OCI-M1 (cell line): ENCODE measurements at places on chromosomes 3 and 15.

- DNase-seq = peak; percentile 20
Observed at GRCh38 chr3:81744366-81744765, 17.1 kb downstream of the GBE1 start.

DNA sequence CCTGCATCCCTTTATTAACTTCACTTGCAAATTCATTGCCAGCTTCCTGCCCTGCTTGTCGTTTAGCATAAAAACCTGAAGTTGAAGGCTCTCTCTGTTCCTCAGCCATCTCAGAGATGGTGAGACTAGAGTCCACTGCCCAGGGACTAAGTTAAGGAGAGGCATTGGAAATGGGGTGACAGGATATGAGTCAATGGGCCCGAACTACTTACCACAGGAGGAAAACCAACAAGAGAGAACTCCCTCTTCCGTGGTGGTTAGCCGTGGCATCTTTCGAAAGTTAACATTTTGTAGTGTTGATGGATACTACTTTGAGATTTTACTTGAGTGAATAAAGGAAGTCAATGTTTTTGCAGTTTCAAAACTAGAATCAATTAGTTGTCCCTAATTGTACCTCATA lies 65.3 kb downstream of the LRTM1 start:
- no peak for DNase-seq

DNA sequence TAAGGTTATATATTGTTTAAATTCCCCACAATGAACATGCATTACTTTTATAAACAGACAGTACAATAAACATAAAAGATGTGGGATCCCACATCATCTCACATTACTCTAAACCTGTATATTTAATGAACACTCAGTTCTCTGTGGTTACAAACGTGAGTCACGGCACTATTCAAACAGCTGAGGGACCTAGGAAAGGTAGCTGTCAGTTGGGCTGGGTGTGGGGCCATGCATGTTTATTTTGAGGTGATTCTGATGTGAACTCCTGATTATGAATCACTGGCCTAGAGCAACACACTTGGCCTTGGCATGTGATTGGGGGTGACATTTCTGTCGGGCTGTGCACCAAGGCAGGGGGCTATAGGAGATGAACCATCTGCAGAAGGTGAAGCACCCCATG lies 147.6 kb upstream of the HACD2 start:
- no peak for DNase-seq

DNA sequence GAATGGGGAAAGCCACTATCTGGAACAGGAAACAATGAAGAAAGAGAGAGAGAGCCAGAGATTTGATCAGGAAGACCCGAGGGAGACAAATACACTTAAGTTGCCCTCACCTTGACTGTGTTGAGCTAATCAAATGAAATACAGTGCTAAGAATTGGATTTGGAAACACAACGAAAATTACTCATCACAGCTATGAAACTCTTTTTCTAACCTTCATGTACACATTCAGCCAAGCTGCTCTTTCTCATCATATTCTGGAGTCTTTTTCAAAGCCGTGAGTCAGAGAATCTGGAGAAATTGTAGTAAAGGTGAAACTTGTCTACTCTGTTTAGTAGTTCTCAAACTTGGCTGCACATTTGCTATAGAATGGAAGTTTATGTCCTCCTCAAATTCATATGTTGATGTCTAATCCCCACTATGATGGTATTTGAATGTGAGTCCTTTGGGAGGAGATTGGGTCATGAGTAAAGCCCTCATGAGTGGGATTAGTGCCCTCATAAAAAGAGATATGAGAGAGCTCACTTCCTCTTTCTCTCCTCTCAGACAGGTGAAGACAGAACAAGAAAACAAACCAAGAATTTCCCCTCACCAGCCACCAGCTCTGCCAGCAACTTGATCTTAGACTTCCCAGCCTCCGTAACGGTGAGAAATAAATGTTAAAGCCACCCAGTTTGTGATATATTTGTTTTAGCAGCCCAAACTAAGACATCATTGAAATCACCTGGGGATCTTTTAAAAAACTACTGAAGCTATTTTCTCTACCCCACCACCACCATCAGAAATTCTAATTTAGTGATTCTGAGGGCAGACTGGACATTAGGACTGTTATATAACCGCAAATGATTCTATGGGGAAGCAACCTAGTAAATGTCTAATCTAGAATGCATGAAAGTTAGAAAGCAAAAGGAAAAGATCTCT lies 143.6 kb upstream of the GRM7 start:
- DNase-seq = peak; percentile 43

- DNase-seq = no peak
Observed at GRCh38 chr3:171801738-171802589, 8.3 kb downstream of the PLD1 start.

- no peak for DNase-seq
Observed at GRCh38 chr15:72037321-72037720, 80.6 kb downstream of the MYO9A start.

GRCh38 chr3:189792046-189792929 lies 161.1 kb downstream of the TP63 start:
- DNase-seq = no peak

DNA sequence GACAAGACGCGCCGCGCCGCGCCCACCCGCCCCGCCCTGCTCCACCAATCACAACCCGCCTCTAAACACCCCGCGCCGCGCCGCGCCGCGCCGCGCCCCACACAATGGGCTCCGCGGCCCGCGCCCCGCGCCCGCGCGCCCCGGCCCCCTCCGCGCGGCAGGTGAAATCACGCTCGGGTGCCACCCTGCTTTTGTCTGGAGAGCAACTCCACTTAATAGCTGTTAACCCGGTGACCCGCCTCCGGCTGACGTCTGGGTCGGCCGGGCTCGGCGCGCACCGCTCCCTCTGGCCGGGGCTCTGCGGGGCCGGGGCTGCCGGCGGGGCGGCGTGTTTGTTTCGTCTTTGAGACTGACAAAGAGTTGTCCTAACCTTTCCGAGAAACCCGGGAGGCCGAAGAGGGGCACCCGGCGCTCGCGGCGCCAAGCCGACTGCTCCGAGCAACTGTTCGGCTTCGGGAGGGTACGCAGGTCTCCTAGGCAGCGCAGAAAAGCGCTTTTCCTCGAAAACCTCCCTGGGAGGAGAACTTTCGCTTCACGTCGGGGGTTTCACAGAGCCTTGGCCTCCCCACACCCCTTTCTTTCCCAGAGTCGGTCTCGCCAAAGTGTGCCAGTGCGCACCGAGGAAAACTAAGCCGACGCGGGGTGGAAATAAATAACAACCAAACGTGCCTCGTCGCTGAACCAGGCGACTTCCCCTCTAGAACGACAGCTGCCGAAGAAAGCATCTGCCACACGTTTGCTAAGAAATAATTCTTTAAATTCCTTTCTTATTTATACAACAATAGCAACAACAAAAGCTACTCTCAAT lies 518.4 kb downstream of the FOXP1 start:
- DNase-seq = peak; percentile 60

DNA sequence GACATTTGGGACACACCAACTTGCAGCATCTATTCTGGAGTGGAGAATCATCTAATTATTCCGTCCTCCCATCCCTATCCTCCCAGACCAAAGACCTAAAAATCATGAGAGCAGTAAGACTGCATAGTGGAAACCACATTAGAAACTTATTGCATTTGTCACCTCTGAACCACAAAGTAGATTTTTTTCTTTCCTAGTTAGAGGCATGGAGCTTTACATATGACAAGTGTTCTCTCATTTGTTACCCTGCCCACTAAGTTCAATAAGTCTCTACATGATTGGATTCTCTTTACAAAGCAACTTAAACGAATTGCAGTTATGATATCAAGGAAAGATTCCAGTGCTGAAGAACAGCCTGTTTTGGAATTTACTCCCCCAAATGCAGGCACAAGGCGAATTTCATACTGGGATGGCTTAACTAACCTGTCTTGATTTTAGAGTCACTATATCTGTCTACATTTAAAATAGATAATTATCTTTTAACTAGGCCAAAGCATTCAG lies 42.3 kb upstream of the LRRFIP2 start:
- DNase-seq = no peak
